ENCODE measurements at places on chromosomes 1 and 21.
A peak's percentile ranks its signal among the peaks of the same experiment; 100 is the strongest.

DNA sequence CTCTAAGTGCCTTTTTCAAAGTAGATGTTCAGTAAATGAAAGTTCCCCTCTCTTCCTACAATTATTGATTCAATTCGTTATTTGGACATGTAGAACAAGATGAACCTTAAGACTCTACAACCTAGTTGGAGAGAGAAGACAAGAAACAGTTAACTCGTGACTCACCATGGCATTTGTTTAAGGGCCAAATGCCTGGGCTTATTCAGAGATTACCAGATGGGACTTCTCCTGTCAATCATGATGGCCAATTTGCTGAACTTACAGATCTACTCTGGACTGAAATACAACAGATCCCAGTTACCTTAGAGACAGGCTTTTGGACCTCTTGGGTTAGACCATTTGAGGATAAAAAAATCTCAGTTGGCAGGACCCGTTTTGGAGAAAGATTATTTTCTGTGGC is 93.5 kb downstream of the C1orf94 start:
- DNase-seq, result no peak

DNA sequence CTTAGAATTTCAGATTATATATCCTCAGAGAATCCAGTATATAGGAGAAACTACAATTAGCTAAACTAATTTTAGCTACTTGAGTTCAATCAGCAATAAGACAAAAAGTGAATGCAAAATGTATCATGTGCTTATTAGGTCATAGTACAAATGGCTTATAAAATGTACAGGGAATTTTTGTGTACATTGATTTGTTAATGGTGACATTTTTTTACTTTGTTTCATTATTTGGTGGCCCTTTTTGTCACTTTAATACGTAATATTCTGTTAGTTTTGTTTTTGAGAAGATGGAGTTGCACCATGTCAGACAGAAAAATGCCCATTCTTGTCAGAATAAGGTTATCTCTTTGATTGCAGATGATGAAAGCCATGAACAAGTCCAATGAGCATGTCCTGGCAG is 33.6 kb downstream of the CC2D1B start:
- DNase-seq, result no peak

- no peak for DNase-seq
Measured at GRCh38 chr1:58293388-58293787, 253.1 kb downstream of the OMA1 start.

DNA sequence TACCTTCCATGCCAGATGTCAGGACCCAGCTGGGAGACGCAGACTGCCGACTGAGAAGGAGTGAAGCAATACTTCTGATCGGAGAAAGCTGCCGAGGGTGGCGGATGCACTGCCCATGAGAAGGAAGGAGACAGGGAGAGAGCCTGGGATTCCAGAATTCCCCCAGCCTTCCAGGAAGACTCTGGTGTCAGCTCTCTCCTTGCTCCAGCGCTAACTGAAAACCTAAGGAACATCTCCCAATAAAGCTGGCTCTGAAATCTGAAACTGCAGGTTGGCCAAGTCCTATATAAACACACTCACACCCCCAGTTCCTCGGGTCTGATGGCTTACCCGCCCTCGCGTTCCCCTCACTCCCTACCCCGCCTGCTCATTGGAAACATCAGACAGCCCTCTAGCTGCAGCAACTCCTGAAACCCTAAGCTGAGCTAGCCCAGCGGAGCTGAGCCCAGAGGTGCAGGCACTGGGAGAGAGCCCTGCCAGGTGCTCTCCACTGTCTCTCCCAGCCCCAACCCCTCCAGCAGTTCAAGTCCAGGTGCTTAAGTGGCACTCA is 52.3 kb downstream of the PLEKHA6 start:
- DNase-seq, result no peak

DNA sequence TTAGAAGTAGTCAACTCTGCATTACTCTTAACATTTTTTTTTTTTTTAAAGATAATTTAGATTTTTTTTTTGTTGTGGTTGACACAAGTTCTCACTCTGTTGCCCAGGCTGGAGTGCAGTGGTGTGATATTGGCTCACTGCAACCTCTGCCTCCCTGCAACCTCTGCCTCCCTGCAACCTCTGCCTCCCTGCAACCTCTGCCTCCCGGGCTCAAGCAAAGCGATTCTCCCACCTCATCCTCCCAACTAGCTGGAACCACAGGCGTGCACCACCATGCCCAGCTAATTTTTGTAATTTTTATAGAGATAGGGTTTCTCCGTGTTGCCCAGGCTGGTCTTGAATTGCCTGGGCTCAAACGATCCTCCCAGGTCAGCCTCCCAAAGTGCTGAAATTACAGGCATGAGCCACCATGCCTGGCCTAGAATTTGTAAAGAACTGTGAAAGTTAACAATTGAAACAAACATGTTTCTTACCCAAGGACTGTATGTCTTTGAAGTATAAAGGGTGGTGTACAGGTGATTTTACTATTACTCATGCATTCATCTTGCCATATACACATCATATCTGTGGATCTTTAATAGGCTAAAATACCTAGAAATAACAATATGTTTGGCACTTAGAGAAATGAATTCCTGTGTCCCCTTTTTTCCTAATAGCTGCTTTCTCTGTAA is 114.7 kb downstream of the ATP5PO start:
- DNase-seq, result no peak

DNA sequence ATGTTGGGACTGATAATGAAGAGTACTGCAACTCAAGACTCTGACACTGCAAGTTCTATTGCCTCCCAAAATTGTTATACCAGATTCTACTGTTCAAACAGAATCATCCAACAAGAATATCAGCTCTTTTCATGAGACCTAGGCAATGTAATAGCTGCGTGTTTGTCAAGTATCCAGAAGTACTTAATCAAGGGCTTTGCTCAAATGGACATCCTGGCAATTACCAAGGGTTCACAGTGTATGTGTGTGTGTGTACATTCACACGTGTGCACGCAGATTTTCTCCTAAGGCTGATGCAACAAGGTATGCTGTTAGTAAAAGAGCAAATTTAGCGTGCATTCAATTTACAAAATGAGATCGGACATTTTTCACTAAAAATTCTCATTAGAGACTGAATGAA is 174.6 kb downstream of the GABPA start:
- DNase-seq, result no peak

- no peak for DNase-seq
Measured at GRCh38 chr1:244974550-244974949, 110.2 kb upstream of the HNRNPU start.

- no peak for DNase-seq
Measured at GRCh38 chr21:33802481-33802880, 113.1 kb downstream of the ATP5PO start.

DNA sequence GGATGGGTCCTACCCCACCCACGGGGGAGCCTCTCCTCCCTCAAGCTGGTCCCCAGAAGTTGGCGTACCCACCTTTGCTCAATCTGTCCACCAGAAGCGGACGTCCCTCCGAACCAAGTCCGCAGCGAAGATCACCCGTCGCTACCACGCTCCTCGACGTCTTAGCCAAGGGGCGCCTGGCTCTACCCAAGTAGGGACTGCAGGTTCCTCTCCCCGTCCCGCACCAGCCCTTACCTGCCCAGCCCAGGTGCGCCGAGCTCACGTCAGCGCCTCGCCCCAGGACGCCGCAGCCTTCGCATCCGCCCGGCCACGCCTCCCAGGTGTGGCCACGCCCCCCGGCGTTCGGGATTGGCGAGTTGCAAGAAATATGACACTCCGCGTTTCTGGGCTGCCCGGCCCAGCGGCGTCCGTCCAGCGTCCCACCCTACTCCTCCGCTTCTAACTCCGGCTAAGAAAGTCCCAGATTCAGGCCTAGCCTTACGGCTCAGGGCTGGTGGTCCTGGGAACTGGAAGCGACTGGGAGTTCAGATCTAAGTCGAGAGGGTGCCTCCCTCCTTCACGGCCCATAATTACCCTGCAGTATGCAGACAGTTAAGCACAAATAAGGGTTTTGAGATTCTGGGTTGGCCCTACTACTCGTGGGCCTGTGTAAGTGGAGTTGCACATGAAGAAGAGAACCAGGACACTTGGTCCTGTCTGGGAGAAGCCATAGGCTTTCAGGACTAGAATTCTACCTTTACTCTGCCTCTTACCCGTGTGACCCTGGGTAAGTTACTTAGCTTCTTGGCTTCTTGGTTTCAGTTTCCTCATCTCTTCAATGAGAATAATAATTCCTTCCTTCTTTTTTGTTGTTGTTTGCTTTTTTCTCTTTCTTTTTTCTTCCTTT is at the start of gene IRF6:
TSS of gene IRF6 (minus strand) at position 268 of the 886 bp plus-strand sequence. CDS start 4,729 bp downstream, outside the sequence.
- DNase-seq, result peak; percentile 60

DNA sequence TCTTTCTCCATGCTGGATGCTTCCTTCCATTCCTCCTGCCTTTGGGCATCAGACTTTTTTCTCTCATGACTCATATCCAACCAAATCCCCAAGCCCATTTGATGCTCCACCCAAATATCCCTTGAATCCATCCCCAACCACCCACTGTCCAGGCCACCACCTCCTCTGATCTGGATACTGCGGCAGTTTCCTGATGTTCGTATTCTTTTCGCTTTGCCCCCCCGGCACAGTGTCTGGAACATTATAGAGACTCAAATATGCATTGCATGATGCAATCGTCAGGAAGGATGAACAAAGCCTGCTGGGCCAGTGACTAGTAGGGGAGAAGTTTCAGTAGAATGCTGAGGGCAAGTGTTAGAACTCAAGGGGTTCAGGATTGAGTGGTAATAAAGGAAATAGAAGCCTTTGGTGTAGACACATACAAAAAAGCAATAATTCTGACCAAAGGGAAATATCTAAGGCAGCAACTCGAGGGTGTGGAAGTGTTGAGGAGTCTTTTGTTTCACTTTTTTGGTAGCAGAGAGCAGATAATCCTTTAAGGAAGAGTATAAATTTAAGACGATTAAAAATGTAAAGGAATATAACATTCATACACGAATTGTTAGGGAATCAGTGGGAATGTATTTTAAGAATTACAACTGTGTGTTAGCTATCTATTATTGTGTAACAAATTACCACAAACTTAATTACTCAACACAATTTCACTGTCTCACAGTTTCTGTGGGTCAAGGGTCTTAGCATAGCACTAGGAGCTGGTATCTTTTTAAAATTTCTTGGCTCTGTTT is 7.5 kb downstream of the S100A11 start:
- no peak for DNase-seq

GRCh38 chr1:87956750-87957149 is 628.1 kb downstream of the LMO4 start:
- no peak for DNase-seq

DNA sequence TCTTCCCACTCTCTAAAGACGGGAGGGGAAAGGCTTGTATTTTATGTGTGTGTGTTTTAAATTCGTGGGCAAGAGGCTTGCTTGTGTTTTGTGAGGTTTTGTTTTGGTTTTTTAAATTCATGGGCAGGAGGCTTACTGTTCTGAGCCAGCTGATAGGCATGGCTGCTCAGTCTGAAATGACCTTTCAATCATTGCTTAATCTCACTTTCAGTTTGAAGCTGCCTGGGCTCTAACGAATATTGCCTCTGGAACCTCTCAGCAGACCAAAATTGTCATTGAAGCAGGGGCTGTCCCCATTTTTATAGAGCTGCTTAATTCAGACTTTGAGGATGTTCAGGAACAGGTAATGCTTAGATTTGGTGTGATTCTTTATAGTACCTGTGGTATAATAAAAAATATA is 20.3 kb upstream of the TXLNA start:
- no peak for DNase-seq

GRCh38 chr21:29298348-29299045 is at the start of gene BACH1:
Gene BACH1 (plus strand): TSS chr21:29298922. CDS start chr21:29321281, 22,359 bp downstream.
- DNase-seq, result peak; percentile 76

DNA sequence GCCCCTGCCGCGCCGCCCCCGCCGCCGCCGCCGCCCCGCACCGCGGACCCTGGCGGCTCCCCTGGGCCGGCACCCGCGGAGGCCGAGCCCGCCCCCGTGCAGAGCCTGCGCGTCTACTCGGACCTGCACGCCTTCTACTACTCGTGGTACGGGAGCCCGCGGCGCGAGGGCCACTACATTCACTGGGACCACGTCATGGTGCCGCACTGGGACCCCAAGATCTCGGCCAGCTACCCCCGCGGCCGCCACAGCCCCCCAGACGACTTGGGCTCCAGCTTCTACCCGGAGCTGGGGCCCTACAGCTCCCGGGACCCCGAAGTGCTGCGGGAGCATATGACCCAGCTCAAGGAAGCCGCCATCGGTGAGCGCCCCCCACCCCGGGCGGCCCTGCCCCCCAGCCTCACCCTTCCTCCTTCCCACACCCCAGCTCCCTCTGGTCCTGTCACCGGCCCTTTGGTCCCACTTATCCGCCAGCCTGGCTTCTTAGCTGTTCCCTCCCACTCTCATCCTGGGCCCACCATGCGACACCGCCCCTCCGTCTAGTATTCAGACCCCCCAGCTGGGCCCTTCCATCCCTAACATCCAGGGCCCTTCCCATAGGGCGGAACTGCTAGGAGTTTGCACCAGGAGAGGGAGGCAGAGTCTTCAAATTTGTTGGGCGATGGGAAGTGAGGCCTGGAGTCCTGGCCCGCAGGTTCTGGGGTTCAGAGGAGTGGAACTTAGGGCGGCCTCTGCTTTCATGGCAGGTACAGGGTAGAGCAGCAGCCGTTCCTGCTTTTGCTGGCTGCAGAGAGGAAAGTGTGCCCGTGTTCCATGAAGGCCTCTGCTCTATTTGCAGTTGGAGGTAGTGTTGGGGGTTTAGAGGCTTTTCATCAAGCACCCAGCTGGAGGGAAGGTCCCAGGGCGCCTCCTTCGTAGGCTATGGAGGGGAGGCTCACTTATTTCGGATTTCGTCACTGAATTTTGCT is 1.0 kb downstream of the MANEAL start:
- no peak for DNase-seq

DNA sequence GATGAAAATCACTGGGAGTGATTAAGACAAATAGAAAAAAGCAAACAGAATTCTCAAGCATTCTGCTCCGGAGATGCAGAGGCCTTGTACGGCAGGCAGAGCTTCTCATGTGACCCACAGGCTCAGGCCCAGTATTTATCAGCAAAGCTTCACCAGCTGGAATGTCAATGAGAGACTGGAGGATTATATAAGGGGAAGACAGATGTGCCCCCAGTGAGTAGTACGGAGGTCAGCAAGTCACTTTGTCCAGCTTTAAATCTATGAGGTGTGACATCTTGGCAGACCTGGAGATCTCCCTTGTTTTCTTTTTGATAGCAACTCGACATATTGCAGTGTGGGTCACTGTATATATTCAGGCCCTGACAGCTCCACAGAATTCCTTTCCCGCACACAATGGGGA is 106.8 kb downstream of the HHIPL2 start:
- no peak for DNase-seq

- DNase-seq, result no peak
Measured at GRCh38 chr1:176461576-176461975, 1.4 kb upstream of the PAPPA2 start.

DNA sequence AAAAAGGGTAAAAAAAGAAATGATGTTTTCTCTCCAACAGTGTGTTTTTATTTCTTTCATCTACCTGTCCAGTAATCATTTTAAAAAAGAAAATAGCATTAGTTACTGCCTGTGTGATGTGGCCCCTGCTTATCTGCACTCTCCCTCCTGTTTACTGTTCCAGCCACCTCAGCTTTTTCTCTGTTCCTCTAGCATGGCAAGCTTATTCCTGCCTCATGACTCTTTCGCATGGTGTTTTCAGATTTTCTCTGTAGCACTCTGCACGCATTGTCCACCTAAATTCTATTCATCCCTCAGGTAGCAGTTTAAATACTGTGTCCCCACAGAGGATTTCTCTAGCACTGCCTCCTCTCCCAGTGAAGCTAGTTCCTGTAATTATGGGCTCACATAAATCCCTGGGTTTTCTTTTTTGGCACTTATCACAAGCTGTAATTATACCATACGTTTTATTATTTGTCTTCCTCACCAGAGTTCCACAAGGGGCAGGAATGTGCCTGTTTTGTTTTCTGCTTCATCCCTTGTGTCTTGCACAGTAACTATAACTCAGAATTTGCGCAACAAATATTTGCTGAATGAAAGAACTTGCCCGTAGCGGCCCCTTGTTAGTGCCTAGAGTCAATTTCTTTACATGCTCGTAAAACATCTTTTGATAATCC is 51.4 kb upstream of the LRIG2 start:
- DNase-seq, result no peak

GRCh38 chr1:157274698-157275534 is 136.7 kb upstream of the ETV3 start:
- no peak for DNase-seq
